HT-29 (cell line): ENCODE measurements at places on chromosomes 1 and 21. TPM values are rescaled to one million over a fixed set of nuclear protein-coding genes. Genes with fewer than 3 reads are reported as not detected.

GRCh38 chr1:39901714-39902459 is at the start of gene MYCL:
Gene MYCL (minus strand): TSS chr1:39901917. CDS start chr1:39901434, 483 bp downstream.
- peak; percentile 94 for DNase-seq

DNA sequence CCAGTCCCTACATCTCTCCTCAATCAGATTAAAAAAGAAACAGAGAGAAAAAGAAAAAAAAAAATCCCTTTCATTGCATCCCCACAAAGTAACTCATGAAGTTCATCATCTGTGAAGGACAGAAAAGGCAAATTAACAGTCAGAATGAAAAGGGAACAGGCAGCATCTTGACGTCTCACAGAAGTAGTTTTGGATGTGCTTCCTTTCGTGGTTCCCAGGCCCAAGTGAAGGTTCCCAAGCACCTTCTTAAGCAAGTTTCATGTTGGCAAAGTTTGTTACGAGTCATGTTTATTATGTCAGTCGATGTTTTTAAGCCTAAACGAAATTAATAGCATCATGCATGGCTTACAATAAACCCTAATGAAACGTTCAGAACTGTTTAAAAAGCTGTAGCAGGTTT is 475.2 kb downstream of the SETD4 start:
- DNase-seq, result no peak

GRCh38 chr1:181739214-181739613 is 255.9 kb downstream of the CACNA1E start:
- DNase-seq, result no peak

Gene GBP5
- 0.03 TPM in 1 of 2 replicates, not detected in the other for total RNA-seq

GRCh38 chr21:46111193-46111571 is 13.3 kb downstream of the COL6A2 start:
- DNase-seq, result no peak

Gene UTS2
- total RNA-seq, result not detected in 2 replicates

- no peak for DNase-seq
Observed at GRCh38 chr1:37094302-37094701, 60.0 kb upstream of the GRIK3 start.

DNA sequence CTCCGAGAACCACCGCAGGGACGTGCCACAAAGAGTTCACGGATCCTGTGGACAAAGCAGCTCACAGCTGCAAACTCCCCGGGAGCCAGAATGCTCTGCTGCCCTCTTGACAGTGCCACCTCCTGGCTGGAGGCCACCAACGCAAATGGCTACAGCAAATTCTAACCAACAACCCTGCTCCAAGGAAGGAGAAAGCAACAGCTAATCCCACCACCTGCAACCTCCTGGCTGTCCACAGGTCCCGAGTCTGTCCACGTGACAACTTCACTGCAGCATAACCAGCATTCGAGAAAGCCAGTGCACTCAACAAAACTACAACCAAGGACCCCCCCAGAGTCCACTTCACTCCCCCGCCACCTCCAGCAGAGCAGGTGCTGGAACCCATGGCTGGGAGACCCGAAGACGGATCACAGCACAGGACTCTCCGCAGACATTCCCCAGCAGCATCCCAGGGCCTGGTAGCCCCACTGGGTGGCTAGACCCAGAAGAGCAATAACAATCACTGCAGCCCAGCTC is 17.3 kb downstream of the POFUT2 start:
- no peak for DNase-seq

- no peak for DNase-seq
Observed at GRCh38 chr1:81577004-81577697, 223.6 kb upstream of the ADGRL2 start.

Gene AMY1B
- not detected in 2 replicates for total RNA-seq

- peak; percentile 63 for DNase-seq
Observed at GRCh38 chr1:107142140-107142542, 1.3 kb downstream of the NTNG1 start.

Gene CFHR2
- total RNA-seq, result not detected in 2 replicates

DNA sequence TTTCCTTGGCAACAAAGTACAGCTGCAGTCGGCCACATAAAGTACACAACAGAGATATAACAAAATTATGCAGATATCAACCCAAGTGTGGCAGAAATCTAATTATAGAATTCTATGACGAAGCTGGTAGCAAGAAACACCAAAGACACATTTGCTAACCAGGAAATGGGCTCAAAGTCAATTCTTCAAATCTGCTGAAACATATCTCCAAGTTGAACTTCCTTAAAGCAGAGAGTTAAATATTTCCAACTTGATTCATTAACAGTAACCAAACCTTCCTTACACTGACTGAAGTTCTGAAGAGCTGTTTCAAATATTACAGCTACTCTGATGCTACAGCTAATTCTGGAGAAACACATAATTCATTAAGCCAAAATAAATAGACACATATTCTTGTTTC is 67.6 kb upstream of the SDC3 start:
- no peak for DNase-seq

- no peak for DNase-seq
Observed at GRCh38 chr1:63728611-63729226, 45.1 kb upstream of the ROR1 start.

DNA sequence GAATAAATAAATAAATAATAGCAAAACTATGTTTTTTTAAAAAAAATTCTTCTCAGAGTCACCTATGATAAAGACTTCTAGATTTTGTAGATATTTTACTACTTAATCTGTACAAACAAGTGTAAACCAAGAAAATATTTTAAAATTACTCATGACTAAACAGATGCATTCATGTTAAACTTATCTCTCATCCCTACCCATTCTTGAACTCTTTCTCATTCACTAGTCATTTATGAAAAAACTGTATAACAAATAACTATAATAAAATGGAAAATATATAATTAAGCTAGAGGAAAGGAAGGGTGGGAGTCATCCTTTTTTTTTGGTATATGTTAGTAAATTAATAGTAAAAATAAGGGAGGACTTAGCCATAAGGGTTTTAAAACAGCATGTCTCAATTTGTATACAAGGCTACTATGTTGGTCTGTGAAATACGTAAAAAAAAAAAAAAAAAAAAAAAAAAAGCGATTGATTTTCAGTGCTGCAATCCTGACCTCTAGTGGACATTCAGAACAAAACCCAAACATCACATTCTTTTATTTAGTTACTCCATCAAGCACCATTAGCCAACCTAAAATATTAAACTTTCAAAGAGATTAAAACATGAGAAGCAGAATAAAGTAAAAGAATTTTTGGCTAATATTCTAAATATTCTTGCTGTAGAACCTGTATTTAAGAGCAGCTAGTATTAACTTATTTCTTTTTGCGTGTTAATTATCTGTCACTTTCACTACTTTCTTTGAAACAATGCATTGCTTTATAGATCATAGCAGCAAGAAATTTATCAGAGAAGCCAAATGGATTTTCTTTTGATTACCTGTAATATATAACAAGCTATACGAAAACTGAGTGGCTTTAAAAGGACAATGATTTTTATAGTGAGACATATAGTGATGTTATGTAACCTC is 255.8 kb upstream of the CACYBP start:
- peak; percentile 48 for DNase-seq
